ENCODE measurements at places on chromosomes 2 and 18.

DNA sequence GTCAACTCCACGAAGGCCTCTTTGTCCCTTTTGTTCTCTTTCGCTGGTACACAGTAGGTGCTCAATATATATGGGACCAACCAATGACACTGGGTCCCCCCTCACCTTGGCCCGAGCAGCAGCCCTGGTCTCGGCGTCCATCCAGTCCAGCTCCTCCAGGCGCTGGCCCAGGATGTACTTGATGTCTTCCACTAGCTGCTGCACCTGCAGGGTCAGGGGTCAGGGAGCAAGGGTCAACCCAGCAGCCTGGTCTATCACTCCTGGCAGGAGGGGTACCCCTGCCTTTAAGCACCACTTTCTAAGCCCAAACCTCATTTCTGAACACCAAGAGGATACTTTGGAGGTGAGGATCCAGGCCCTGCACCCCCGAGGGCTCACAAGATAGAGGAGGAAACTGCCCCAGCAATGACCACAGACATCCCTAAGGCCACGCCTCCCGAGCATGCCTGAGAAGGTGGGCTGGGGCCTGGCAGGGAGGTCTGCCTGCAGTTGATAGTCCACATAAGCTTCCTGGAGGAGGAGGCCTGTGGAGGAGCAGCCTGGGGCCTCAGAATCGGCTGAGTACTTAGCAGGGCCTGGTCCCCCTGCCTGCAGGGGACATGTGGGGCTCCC is 4.2 kb downstream of the ECEL1 start:
- DNase-seq: no peak

DNA sequence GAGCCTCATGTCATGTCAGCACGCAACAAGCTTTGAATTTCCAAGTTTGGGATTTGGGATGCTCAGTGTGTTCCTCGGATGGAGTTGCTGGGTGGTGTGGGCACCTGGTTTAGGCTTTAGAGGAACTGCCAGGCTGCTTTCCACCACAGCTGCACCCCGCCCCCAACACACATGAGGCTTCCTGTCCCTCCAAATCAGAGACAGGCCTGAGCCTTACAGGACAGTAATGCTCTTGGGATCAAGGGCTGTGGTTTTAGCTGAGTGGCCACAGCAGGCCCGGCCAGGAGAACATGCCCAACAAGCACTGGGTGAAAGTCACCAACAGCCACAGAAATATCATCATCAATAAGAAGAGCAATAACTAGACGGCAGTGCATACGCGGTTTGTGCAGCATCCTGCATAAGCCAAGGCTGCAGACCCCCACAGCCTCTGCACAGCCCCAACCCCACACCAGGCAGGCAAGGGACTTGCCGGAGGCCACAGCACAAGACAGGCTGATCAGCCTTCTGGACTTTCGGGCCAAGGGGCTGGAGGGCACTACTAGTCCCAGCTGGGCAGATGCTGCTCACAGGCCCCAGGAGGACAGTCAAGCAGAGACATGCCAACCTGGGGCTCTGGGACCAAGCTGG is 29.7 kb upstream of the GPC1 start:
- no peak for DNase-seq

- no peak for DNase-seq
Observed at GRCh38 chr2:236014408-236015131, 153.6 kb downstream of the GBX2 start.

GRCh38 chr2:122905431-122905830 is 1119.7 kb upstream of the CNTNAP5 start:
- DNase-seq: no peak

- DNase-seq: no peak
Observed at GRCh38 chr2:29742656-29743055, 178.7 kb downstream of the ALK start.

DNA sequence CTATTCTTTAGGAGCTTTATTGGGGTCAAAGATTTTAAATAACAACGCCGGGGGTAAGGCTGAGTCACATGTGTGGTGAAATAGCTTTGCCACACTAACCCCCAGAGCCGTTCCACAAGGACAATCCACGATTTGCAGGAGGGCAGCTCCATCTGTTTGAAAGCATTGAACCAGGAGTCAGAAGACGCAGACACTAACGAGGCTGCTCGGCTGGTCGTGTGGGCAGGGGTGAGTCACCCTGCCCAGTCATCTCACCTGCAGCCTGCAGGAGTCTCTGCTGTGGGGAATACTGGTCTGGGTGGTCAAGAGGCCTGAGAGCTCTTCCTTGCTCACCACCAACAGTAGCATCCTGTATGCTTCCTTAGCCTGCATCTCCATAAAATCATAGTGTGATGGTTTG is 149.2 kb upstream of the NCK2 start:
- DNase-seq: no peak

DNA sequence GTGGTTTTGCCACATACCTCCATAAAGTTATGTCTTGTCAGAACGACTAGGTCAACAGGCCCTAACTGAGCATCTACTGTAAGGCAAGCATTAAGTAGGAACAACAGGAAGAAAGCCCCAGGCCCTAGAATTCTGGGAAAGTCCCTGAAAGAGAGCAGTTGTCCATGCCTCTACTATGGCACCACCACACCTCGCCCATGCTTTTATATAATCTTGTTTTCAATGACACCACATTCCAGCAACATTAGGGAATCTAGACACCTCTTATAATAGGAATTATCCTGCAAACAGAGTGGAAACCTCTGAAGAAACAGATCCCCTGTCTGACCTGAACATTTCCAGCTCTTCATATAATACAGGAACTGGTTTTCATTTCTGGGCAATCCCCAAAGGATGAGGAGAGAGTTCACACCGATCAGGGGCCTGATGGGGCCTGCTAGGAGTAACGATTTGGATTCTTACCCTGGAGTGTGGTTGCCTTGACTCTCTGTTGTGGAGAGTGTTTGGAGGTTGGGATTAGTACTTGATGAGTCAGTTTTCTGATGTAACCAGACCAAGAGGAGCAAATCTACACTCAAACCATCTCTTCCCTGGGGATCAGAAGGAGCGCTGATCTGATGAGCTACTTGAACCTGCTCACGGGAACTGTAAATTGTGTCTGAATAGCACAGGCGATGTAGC is 31.9 kb upstream of the CEP68 start:
- DNase-seq: no peak

- no peak for DNase-seq
Observed at GRCh38 chr2:168521053-168521741, 65.1 kb downstream of the CERS6 start.

DNA sequence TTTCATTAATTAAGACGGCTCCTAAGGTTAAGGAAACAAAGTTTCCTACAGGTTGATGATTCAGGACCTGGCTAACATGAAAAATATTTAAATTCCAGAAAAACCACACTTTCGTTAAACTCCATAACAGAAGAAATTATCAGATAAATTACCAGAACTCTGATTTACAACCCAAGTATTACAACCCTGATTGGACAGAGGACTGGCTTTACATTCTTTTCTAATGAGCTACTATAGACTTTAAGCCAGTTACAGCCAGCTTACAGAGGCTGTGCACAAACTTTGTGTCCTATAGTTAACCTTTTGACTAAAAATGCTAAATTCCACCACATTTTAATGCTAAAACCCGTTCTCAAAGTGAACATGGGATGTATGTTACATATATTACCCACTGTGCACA is 458.6 kb downstream of the KCNJ3 start:
- DNase-seq: no peak

- no peak for DNase-seq
Observed at GRCh38 chr2:169354244-169354643, 8.1 kb downstream of the LRP2 start.

- no peak for DNase-seq
Observed at GRCh38 chr2:49830846-49831245, 676.5 kb upstream of the FSHR start.

GRCh38 chr2:105510761-105511528 is 112.1 kb upstream of the FHL2 start:
- DNase-seq: no peak

DNA sequence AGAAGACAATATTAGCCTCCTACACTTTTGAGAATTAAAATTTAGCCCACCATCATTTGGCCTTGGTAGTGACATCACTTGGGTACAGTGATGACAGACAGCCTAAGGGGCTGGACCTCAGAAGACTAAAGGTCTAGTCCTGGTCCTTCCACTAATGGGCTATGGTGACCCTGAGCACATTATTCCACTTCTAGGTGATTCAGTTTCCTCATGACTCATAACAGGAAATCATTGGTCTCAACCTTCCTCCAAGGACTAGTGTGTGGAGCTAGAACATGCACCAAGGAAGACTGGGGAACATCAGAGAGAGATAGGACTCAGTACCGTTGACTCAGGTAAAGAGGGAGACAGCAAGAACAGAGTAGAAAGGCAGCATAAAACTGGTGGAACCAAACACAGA is 64.0 kb downstream of the TFCP2L1 start:
- no peak for DNase-seq

DNA sequence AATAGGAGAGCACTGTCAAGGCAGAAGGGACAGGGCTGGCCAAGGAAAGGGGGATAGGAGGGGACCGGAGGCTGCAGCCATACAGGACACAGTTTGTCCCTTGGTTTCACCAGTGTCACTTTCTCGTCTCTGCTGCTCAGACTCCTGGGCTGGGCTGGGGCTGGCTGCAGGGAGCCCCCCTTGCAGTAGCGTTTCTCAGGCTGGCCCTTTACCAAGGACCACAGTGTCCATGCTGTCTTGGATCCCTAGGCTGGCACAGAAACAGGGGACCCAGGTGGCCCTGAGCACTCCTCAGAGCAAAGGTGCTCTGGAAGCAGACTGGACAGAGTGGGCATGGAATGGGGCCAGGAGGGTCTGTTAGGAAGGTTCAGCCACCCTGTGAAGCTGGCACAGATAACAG is 34.8 kb downstream of the ATOH8 start:
- DNase-seq: no peak

DNA sequence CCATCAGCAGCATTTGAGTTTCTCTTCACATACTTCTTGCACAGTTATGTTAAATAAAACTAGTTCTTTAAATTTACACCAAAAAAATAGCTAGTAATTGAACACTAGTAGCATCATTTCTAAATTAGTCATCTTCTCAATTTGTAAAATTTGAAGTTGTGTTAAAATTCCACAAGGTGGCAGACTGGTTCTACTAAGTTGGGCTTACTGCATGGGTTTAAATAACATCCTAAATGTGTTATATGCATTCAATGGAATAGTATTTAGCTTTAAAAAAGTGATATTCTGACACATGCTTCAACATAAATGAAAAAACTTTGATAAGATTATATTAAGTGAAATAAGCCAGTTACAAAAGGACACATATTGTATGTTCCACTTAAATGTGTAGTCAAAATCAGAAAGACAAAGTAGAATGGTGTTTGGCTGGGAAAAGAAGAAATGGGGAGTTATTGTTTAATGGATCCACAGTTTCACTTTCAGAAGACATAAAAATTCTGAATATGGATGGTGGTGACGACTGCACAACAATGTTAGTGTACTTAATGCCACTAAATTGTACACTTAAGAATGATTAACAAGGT is 28.7 kb upstream of the RPRD1A start:
- peak; percentile 12 for DNase-seq

- DNase-seq: no peak
Observed at GRCh38 chr2:8929128-8929527, 74.4 kb downstream of the MBOAT2 start.

- DNase-seq: peak; percentile 61
Observed at GRCh38 chr18:76709659-76710645, 112.4 kb upstream of the ZNF236 start.

DNA sequence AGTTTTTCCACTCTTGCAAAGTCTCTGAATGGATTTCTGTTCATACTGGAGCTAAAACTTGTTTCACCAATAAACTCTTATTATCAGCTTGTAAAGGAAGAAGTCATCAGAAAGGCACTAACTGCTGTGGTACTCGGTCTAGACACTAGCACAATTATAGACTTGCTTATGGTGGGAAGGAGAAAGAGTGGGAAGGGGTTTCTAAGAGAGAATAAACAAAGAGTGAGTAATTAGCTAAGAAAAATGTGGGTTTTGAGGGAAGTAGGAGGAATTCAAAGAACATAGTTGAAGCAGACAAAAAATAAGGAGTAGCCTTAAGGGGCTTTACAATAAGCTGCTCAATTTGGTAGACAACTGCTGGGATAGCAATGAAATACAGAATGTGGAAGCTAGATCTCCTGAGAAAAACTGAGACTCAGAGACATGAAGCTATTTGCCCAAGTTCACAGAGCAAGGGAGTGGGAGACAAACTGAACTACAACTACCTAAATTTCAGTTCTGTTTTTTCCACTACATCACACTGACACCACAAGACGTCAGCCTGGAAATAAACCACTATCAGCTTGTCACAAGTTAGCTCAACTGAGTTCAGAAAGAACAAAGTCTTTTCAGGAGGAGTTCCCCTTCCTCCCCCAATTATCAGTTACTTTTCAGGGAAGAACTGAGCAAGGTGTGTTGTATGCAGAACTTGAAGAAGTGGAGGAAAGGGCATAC is 59.7 kb downstream of the MAP4K3 start:
- DNase-seq: no peak

GRCh38 chr18:51236225-51236624 is 38.7 kb upstream of the MEX3C start:
- DNase-seq: no peak

GRCh38 chr2:197280015-197280702 is 30.4 kb downstream of the ANKRD44 start:
- no peak for DNase-seq

DNA sequence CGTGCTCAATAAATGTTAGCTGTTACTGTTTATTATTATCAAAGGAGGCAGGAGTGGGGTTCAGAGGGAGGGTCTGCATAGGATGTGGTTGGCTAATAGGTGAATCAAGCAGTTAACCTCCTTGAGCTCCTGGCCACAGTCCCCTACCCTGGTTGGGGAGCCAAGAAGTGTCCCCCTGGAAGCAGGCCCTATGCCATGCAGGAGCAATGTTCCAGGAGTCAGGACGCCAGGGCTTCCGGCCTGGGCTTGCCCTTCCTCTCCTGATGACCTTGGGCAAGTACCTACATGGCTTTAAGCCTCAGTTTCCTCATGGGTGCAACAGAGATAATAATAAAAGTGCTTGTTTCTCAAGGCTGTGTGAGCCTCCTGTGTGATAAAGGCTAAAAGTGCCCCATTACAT is 84.9 kb downstream of the DYSF start:
- DNase-seq: no peak

DNA sequence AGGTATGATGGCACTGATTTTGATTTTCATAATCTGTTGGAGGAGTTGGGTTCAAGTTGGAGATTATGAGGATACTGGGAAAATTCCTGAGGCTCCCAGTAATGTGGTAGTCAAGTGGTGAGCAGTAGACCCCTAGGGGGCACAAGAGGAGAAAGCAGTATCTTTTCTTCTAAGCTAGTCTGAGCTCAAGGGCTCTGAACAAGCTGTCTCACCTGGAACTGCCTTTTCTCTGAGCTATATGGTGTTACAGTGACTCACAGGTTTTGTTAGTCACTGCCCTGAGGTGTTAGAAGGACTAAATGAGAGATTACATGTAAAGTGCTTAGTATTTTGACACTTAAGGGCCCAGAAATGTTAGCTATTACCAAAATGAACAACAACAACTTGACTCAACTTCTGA is 42.2 kb downstream of the CD302 start:
- no peak for DNase-seq

- no peak for DNase-seq
Observed at GRCh38 chr2:60140185-60140584, 413.3 kb downstream of the BCL11A start.
